MM.1S (cell line): ENCODE measurements at places on chromosomes 1 and 21.

GRCh38 chr1:147651466-147651865 is 18.9 kb downstream of the ACP6 start:
- no peak for DNase-seq

DNA sequence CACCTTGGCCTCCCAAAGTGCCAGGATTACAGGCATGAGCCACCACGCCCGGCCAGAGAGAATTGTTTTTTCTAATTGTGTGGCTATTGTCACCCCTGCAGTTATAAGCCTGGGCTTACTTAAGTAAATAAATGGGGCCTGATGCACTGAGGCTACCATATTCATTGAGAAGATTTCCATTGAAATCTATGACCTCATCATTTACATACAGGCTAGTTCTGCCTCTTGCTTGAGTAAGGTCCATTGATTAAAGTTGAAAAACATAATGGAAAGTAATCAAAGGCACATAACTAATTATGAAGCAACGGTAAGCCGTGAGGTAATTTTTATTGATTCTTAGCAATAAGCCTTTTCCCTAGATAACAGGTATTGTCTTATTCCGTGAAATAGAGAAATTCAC is 788.9 kb downstream of the ADGRL2 start:
- no peak for DNase-seq

GRCh38 chr21:46155514-46156377 is at the start of gene FTCD:
FTCD (minus strand) TSS chr21:46155579; CDS start chr21:46155523, 56 bp downstream.
- DNase-seq, result no peak

DNA sequence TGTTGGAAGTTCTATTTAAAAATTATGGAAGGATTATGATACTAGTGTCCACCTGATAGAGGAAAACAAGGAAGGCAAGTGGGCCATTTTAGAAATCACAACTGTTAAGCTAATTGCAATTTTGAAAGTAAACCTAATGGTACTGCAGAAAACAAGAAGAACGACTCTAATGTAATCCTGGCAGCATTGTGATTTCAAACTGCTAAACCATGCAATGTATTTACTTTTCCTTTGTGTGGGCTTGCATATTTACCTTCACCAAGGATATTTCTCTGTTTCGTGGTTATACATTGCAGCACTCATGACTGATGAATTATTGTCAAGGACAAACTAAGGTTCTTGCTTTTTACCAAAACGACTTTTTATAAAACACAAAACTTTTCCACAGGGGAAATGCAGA is 88.1 kb downstream of the TM2D1 start:
- DNase-seq, result no peak

DNA sequence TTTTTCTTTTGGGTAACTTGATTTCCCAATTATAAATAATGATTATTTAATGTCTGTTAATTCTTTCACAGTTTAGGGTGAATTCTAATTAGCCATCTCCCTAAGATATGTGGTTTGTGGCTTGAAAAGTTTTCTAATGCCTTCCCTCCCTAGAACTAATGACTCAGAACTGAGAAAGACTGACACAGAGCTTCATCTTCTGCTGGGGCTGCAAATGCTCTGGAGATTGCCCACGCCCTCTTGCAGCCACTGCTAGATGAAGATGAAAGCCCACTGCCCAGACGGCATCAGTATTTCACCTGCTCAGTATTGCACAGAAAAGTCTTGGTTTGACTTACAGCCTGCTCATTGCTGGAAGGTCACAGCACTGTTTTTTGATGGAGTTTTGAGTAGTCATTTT is 101.5 kb downstream of the ST6GALNAC3 start:
- DNase-seq, result no peak

DNA sequence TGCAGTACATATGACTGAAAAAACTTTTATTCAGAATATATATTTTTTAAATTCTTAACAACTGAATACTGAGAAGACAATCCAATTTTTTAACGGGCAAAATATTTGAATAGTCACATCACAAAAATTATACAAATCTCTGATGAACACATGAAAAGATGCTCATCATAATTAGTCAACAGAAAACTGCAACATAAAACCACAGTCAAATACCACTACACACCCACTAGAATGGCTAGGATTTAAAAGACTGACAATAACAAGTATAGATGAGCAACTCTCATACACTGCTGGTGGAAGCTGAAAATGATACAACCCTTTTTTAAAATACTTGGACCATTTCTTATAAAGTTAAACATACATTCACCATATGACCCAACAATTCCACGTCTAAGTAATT is 87.7 kb upstream of the TNFSF4 start:
- DNase-seq, result no peak

GRCh38 chr1:29417971-29418370 is 181.6 kb downstream of the PTPRU start:
- DNase-seq, result no peak

- no peak for DNase-seq
These were observed 24.9 kb downstream of the OLFML2B start for GRCh38 chr1:161998811-161999210.

DNA sequence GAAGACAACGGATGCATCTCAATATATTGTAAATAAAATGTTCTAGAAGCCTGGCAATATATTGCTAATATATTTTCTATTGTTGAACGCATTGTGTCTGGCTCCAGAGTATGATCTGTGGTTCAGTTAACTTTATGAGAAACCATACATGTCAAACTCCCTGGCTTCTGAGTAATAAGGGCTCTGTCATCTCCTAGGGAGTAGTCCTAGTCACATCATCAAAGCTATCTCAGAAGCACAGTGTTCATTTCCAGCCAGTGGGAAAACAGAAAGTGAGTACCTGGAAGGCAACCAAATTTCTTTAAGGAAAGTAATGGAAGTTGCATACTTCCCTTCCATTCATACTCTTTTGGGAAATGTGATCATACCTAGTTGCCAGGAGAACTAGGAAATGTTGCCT is 27.0 kb upstream of the ST6GALNAC5 start:
- DNase-seq, result no peak

- no peak for DNase-seq
These were observed 70.2 kb upstream of the S1PR1 start for GRCh38 chr1:101166583-101167120.

GRCh38 chr1:19974822-19975416 is 4.5 kb downstream of the PLA2G2A start:
- no peak for DNase-seq

GRCh38 chr1:193103759-193104501 is 1.3 kb downstream of the GLRX2 start:
- no peak for DNase-seq

GRCh38 chr1:12067900-12068821 is 5.1 kb downstream of the TNFRSF8 start:
- no peak for DNase-seq

GRCh38 chr1:152878042-152878441 is at the start of gene SMCP:
SMCP (plus strand) TSS chr1:152878322; CDS start chr1:152884423, 6,101 bp downstream.
- DNase-seq, result no peak

DNA sequence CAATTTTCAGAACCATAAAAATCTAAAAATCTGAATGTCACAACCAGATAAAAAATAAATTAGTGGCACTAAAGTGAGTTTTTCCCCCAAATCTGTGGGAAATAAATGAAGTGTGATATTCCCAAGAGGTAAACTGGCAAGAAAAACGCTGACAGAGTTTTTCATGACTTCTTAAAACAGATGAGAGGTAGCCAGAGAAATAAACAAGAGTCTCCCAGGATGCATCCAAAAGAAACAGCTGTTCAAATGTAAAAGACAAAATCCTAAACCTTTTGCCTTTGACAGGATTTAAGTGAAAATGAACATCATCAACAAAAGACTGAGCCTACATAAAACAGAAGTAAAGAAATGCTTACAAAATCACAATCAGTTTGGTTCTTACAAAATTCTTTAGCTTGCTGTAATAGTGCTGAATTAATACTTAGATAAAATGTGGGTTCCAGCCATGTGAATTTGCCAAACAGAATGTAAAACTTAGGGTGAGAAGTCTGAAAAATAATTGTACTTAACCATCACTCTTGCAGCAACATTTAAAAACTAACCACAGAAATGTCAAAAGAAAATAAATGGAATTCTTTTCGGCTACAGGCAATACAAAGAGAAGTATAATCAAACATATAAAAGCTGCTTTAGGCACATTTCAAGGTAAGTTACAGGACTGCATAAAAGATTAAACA is 133.6 kb downstream of the EIF4G3 start:
- no peak for DNase-seq

- DNase-seq, result no peak
These were observed 86.2 kb upstream of the GNG12 start for GRCh38 chr1:67919274-67920072.
